ENCODE measurements at places on chromosomes 12 and 14. TPM values are rescaled to one million over a fixed set of nuclear protein-coding genes. Genes with fewer than 3 reads are reported as not detected.

DNA sequence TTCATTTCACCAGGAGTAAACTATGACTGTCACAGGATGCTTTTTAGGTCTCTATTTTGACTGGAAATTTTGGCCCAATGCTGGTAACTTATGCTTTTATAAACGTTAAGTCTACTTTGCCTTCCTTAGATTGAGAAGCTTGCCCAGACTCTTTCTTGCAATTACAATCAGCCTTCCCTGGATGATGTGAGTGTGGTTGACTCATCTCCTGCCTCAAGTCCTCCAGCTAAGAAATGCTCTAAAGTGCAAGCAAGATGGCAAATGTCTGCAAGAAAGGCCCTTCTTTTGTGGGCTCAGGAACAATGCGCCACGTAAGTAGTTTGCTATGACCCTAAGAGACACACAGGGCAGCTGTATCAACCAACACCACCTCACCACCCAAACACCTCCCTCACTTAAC, 96.9 kb downstream of the SYNE2 start:
- DNase-seq: no peak

- DNase-seq: peak; percentile 15
These were observed 199.5 kb upstream of the SFSWAP start for GRCh38 chr12:131511391-131511802.

DNA sequence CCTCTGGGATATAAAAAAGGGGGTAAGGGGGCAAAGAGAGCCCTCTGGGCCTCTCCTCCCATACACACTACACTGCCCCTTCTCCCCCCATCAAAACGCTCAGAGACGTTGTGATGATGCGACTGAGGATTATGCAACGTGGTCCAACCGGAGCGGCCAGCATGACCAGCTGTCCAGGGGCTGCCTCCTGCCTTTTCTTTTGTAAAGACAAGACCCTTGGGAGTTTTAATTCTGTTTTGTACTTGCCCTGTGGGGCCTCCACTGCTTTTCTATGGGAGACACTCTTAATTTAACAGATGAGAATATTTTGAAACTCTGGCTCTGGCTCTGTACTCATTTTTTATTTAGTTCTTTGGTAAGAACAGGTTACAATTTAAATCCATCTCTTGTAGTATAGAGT, 7.2 kb downstream of the MBD6 start:
- DNase-seq: no peak

GRCh38 chr12:112031472-112031871, 18.2 kb downstream of the ERP29 start:
- DNase-seq: no peak

The MYO1A gene
- 48.5 TPM for total RNA-seq

DNA sequence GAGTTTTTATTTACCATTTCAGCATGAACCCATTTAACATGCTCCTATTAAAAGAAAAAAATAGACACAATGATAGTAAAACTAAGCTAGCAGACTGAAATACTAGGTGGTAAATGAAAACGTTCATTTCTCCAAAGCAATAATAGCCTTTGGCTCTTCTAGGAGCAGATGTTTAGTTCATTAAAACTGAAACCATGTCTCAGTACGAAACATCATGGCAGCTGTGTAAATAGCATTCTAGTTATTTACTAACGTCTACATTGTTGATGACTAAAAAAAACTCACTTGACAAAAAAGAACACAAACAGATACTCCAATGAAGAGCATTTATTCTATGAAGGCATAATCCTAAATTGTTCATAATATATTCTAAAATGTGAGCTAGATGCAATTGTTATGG, 17.9 kb downstream of the RECQL start:
- no peak for DNase-seq

The LTBP2 gene
- 84.9 TPM for total RNA-seq

DNA sequence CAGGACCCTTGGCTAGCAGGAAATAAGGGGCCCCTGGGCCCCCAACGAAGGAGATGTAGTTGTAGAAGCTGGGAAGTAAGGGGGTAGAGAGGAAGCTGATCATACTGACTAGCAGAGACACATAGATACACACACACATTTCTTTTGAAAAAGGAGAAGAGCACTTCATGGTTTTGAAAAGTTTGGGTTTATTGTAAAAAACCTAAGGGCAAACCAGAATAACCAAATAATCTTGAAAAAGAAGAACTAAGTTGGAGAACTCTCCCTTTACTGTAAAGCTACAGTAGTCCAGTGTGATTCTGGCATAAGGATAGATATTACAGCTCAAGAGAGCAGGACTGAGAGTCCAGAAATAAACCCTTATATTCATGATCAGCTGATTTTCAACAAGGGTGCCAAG, 5.8 kb upstream of the HCAR3 start:
- no peak for DNase-seq

The PTPRB gene
- total RNA-seq: 26.0 TPM

Measured in mucosa of gallbladder (tissue), 1 donor.